NCI-H1694 treated with DMSO at 0.1 percent for 48 hours (cell line): ENCODE measurements at places on chromosomes 11 and 22.

- no peak for DNase-seq
Measured at GRCh38 chr11:15890031-15890713, 466.2 kb downstream of the SOX6 start.

GRCh38 chr11:14396273-14396672 lies 37.3 kb upstream of the RRAS2 start:
- no peak for DNase-seq

DNA sequence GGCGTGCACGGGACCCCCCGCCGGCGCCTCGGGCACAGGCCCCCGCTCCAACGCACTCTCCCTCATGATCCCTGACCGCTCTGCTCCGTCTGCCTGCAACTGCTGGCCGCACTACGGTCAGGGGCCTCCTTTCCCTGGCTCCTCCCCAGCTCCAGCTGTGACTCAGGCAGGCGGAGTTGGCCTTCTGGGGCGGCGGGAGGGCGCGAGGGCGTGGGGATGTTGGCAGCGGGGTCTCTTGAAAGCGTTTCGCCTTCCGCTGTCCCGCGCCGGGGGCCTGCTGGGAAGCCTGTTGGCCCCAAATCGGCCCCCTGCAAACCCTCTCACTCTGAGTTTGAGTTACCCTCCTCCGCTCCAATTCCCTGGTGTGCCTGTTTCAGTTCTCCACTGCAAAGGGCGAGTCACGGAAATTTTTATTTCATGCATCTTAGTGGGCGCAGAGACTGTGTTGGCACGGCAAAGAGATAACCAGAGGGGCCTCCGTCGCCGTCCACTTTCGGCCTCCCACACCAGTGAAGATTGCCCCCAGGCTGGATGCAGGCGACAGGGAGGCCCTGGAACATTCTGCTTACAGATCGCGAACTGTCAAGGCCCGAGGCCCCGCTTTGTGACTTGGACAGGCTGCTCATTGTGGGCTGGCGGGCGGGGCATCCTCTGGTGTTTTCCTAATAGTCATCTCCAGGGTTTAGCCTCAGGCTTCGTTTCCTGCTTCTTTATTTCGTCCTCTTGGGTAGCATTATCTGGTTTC lies at the start of gene CAVIN3:
TSS of gene CAVIN3 (minus strand) at position 91 of the 745 bp plus-strand sequence. CDS start at position 66, 25 bp downstream.
- no peak for DNase-seq

GRCh38 chr11:26765323-26765722 lies 43.5 kb upstream of the SLC5A12 start:
- no peak for DNase-seq

- no peak for DNase-seq
Measured at GRCh38 chr11:70610566-70611565, 212.5 kb downstream of the CTTN start.

DNA sequence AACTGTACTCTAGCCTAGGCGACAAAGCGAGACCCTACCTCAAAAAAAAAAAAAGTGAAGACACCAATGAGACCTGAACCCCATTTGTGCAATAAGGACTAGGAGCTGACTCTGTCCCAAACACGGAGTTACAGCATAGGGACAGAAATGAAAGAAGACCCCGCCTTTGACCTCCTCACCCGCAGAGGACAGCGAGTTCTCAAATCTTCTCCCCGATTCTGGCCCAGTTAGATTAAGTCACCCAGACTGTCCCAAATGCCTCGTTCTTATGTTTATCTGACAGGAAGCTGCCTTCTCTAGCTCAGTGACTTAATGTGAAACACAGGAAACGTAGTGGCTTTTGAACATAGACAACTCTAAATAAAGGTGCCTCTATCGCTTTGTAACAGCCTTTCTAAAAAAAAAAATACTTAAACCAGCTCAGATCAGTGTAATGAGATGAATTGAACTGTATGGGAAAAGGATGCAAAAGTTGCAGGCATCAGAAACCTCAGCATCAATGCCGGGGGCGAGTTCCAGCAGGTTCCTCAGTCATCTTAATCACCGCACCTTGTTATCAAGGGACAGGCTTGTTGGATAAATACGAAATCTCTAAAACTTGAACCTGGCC lies 10.6 kb downstream of the MYH9 start:
- DNase-seq, result no peak

DNA sequence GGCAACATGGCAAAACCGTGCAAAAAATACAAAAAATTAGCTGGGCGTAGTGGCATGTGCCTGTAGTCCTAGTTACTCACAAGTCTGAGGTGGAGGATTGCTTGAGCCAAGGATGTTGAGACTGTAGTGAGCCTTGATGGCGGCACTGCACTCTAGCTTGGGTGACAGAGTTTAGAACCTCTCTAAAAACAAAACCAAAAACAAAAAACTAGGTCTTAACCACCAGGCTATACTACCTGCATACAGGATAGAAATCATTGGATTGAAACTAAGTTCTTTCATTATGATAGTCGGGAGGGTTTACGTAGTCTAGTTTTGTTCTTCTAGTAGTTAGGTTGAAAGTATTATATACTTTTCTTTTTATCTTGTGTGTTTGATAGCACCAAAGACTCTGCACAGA lies 5.8 kb downstream of the RNF214 start:
- no peak for DNase-seq

GRCh38 chr11:95991101-95991500 lies 67.2 kb upstream of the MTMR2 start:
- no peak for DNase-seq

DNA sequence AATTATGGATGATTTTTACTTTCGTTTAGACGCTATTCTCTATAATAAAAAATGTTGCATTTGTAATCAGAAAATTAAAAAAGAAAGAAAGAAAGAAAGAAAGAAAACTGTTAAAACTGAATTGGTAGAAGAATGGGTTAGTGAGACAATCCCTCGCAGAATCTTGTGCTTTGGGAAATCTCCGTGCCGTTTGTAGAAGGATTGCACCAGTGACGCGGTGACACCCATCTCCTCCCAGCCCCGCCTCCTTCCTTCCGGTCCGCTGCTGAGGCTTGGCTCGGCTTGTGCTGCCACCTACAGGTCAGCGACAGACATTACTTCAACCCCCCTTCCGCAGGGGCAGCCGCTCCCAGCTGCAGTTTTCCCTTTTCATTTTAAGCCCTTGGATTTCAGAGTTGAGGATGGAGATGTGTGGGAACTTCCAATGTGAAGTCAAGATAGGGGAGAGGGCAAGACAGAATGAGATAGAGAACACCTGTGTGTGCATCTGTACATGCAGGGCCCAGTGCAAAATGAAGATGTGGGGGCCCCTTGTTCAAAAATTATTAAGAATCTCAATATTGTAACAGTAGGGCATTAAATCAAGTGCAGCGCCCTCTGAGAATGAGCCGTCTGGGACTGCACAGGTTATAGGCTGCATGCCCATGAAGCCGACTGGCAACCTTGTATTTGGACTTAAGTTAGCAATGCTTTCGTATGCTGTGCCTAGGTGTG lies 41.1 kb downstream of the TST start:
- peak; percentile 63 for DNase-seq

DNA sequence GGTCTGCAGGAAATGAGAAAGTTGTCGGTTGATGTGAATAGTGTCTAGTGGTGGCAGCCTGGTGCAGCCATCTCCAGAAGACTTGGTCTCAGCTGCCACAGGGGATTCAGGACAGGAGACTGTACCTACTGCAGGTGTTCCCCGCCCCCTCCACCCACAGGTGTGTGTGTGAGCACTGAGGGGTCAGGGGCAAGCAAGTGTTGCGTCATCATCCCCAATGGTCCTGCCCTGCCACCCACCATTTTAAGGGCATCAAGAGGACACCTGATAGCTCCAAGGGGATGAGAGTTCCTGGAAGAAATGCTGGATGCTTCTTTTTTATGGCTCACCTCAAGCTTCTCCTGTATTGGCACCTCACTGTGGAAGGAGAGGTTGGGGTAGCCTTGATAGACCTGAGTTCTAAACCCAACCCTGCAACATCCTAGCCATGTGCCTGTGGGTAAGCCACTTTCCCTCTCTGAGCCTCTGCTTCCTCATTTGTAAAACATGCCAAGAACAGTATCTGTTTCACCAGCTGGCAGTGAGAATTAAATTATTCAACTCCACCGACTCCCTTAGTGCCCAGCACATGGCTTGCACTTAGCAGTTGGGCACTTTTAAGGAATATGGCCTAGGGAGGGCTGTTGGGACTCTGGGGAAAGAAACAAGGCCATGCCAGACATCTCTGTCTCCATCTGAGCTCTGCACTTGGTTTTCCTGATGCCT lies 6.1 kb downstream of the C11orf91 start:
- peak; percentile 72 for DNase-seq

GRCh38 chr22:46762238-46763050 lies at the start of gene TBC1D22A:
Gene TBC1D22A, plus strand, starts transcription at chr22:46762650. Its CDS starts 137 bp downstream, at chr22:46762787.
- DNase-seq, result peak; percentile 90

DNA sequence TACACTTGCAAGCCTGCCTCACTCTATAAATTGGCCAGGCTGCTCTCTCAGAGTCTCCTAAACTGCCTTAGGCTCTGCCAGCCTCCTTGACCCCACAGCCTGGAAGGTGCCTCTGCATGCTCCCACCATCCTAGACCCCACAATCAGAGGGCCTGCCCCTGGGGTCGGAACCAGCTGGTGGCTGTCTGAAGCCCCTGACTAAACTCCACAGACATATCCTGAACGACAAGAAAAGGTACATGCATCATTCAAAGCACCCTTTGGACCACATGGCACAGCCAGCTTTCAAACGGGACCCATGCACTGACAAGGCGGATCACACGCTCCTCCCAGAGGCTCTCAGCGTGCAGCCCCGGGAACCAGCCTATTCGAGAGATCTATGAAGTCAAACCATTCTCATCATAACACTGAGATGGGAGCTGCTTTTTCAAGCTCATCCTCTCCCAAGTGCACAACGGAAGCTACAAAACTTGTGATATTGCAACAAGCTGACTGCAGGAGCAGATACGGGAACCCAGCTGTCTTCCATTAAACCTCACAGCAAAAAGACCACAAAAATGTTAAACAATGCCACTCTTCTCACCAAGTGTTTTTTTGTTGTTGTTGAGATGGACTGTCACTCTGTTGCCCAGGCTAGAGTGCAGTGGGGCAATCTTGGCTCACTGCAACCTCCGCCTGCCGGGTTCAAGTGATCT lies 8.1 kb downstream of the SHANK2 start:
- no peak for DNase-seq
